ENCODE measurements at places on chromosomes 7 and 10.

- DNase-seq, result no peak
Measured at GRCh38 chr7:149145031-149145845, 2.0 kb upstream of the ZNF398 start.

- no peak for DNase-seq
Measured at GRCh38 chr10:124065382-124066125, 27.8 kb downstream of the CHST15 start.

DNA sequence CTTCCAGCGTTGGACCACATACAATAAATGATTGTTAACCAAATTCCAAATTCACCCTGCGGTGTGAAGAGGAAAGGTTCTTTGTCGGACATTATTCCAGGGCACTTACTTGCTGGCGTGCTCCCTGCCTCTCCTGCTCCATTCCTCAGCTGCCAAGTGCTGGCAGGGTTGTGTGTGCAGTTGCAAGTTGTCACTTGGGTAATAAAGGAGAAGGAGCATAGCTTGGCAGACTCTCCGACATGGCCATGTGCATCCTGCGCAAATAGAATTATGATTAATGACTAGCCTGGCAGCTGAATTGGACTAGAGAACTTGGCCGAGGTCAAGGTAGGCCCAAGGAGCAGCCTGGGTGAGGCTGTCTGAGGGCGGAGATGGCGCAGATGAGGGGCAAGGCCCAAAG, 92.3 kb upstream of the ELMO1 start:
- DNase-seq, result no peak

GRCh38 chr10:52621635-52622079, 150.9 kb downstream of the MBL2 start:
- DNase-seq, result no peak

DNA sequence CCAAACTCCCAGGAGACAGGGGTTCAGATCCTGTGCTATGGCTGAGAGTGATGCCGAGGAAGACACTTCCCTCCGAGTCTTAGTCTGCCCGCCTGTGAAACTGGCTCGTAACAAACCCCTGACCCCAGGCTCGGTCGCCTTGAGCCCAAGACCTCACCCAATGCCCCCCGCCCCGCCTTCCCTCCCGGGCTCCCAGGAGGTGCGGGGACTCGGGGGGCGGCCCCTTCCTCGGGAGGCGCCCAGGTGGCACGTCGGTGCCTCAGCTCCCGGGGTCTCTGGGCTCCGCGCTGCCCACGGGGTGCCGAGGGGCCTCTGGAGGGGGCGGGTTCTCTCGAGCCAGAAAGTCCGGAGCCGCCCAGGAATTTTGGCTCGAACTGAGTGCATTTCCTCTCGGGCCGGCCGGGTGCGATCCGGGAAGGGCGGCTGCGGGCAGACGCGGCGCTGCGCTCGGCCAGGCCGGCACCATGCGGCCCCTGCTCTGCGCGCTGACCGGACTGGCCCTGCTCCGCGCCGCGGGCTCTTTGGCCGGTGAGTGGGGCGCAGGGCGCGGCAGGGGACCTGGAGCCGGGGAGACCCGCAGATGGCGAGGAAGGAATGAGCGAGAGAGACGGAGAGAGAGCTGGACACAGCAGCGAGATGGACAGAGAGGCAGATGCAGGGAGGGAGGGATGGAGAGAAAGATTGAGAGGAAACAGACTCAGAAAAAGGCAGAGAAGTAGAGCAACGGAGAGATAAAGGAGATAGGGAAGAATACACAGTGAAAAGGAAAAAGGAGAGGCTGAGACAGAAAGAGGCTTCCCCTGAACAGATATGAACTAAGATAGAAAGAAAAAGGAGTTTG, at the start of gene PLAC9:
Gene PLAC9 (plus strand): TSS at position 432 of the 841 bp plus-strand sequence. CDS start 33 bp downstream, at position 465.
- no peak for DNase-seq

DNA sequence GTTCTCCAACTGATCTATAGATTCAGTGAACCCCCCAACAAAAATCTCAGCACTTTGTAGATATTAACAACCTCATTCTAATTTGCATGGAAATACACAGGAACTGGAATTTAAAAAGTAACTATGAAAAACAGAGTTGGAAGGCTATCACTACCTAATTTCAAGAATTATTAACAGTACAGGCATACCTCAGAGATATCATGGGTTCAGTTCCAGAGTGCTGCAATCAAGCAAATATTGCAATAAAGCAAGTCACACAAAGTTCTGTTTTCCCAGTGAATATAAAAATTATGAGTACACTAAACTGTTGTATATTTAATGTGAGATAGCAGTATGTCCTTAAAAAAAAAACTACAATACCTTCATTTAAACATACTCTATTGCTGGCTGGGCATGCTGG, 78.5 kb downstream of the LARP4B start:
- no peak for DNase-seq

DNA sequence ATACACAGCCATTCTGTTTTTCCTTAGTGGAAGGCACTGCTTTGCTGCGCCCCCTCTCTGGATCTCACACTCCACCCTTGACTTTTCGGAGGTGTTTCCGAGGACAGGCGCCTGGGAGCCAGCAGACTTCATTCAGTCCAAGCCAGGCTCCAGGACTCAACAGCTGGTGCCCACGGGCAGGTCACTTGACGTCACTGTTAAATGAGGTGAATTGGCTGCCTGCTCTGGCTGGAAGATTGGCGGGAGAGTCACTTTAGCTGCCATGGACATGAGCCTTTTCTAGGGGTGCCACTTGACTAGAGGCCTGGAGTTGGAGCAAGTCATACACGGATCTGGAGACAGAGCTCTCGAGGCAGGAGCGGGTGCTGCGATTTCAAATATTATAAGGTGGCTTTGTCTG, 3.2 kb downstream of the HTRA1 start:
- no peak for DNase-seq

DNA sequence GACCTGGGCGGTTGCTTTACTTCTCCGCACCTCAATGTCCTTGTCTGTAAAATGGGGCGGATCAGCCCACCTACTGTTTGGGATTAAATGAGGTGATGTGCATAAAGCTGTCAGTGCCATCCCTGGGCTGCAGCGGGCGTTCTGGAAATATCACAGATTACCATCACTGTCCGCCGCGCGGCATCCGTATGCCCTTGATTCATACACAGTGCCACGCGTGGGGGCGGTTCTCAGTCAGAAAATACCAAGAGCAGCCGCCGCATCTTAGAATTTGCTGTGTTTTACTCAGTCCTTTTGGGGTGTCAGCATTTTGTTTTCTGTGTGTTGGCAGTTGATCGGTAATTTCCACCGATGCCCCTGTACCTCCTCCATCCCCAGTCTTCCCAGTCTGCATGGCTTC, 338.8 kb downstream of the DPP6 start:
- no peak for DNase-seq

DNA sequence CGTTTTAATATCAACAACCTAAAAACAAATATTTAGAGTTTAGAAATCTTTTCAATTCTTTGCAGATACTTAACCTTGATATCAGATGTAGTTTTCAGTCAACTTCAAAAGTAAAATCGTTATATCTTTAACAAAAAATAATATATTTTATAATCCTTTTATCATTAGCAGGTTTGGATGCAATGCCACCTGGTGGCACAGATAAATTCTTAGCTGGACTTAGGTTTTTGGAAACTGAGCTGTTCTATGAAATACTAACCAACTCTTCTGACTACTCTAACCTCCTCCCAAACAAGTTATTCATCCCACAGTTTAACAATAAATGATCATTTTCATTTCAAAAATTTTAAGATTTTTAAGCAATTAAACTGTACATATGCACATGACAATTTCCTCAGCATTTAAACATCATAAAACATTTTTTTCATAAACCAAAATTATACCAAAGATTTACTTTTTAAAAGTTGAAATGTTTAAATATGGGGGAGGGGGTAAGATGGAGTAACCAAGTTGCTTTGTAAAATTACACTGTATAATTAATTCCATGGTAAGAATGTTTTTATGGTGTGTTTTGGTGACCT, 56.9 kb downstream of the HIBADH start:
- DNase-seq, result no peak

DNA sequence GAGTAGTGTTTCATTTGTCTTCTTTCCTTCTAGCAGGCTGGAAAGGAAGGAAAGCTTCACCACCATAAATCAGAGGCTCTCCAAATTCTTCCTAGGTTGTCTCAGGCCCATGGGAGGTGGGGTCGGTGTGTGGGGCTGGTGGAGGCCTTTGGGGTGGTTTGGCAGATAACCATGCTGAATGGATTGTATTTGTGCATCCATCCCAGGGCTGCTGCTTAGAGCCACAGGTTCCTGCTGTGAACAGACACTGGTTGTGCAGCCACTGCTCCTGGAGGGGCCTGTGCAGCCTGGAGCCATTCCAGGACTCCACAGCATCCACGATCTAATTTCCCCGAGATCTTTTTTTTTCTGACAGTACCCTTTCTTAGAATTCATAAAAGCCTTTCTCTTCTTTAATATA, 741.8 kb downstream of the SUGCT start:
- no peak for DNase-seq

DNA sequence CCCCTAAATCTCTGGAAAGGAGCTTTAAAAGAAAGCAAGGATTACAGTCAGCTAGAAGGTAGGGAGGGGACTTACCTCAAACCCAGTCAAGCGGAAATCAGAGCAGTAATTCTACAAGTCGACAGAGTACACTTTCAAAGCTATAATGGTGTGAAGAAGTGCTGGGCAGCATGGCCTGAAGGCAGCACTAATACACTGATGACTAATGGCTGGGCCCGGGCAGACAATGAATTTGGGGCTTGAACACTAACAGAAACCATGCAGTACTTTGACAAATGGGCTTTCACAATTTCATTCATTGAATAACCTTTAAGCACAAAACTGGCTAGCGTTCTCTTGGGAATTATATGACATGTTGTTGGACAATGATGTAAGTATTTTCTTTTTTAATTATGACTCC, 4.7 kb downstream of the GLI3 start:
- DNase-seq, result no peak

DNA sequence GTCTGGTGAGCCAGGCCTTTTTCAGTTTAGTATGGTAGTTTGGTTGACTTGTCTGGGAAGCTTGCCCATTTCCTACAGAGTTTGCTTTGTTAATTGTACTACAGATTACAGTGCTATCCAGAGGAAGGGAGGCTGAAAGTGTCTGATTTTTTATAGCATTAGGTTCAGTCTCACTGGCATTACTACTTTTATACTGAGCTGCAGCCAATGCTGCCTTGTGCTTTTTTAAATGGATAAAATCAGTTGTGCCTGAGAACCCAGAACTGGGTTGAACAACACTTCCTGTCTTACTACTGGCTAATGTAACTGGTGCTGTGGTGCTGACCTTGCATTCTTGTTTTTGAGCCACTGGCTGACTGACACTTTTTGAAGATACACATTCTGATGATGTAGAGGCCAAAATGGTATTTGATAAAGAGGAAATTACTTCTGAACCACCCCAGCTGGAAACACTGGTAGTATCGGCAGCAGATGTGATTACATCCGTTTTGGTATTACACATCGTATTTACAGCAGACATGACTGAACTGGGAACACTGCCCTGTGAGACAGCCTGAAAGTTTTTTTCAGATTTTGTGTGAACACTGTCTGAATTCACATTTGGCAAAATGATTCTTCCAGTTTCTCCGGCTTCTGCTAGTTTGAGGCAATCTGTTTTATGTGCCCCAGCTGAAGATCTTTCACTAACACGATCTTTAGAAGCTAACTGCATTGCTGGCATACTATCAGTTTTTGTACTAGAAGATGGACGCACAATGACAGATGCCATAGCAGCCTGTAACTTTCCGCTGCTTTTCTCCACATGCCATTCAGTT, 74.1 kb downstream of the NRBF2 start:
- DNase-seq, result peak; percentile 42

DNA sequence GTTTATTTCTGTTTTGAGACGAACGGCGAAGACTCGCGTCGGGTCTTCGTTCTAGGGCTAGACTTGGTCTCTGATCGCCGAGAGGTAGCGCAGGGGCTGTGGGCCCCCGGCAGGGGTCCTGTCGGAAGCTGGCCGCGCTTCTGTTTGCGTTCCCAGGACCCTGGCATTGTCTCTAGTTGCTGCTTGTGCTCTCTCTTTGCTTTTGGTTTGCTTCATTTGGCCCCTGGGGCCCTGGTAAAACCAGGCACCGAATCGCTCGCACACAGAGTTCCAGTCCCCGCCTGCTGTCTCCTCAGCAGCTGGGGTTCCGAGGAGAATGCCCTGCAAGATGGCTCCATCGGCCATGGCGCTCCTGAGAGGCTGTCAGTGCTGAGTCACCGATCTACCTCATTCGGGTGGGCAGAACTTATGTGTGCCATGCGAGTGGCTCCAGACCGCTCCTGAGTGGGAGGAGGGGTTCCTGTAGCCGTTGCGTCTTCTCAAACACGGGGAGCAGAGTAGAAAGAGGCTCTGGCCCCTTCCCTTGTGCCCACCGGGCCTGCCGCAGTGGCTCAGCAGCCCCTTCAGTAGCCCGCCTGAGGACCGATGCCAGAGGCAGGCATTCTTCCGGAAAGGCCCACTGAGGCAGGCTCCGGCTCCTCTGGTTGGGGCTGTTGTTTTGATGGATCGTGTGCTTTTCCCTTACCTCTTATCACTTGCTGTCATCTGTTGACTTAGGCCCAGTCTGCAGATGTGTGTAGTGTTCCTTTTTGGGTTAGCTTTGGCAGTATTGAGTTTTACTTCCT, 826 bp downstream of the CHPF2 start:
- peak; percentile 29 for DNase-seq

DNA sequence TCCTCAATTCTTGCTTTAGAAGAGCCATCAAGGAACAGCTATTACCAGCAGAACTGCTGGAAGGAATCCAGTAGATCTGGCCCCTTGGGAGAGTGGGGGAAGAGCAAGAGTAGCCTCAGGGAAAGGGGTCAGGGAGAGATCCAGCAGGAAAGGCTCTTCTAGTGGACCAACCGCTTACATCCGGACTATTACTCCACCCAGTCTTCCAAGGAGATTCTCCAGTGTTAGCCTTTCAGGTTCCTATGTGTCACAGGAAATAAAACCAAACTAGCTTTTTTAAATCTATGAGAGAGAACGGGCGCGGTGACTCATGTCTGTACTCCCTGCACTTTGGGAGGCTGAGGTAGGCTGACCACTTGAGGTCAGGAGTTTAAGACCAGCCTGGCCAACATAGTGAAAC, 34.3 kb downstream of the TET1 start:
- no peak for DNase-seq

DNA sequence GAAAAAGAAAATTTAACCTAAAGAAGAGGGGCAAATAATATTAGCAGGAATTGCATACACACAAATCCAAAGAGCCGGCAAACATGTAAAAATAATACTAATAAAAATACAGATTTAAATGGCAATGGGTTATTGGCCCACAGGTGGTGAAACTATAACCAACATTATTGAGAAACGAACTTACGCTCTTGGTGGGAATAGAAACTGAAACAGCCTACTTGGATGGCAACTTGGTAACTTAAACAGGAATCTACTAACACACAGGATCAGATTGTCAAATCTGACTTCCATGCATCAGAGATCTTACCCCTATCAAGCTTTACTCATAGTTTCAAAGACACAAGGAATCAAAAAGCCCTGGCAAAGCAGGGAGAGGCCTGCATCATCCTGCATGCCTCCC, 66.5 kb downstream of the ANLN start:
- no peak for DNase-seq

DNA sequence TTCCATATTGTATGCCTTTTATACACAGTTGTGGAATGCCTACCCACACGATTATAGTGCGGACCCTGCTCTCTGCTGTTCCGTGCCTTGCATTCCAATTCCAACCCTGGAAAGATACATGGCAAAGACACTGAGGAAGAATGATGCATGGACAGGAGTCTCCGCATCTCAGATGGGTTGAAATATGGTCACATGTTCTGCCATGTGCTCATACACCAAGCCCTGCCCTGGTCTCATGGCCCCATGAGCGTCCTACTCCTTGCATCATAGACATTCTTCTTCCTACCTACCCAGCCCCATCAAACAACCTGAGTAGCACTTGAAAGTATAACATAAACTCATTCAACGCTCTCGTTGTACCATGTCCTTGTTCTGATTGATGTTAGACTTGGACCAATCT, 6.3 kb downstream of the SLC39A12 start:
- no peak for DNase-seq
